Placental pericyte (primary cell): ENCODE measurements at places on chromosomes 4 and X. TPM values are rescaled to one million over a fixed set of nuclear protein-coding genes. Genes with fewer than 3 reads are reported as not detected.

The MXRA5 gene
- 10.1 and 43.2 TPM in 2 replicates for total RNA-seq

The PDGFC gene
- 44.4 and 151 TPM in 2 replicates for total RNA-seq

The XKRX gene
- 0.22 and 4.2 TPM in 2 replicates for total RNA-seq

The GPR34 gene
- total RNA-seq, result 0.14 TPM in 1 of 2 replicates, not detected in the other

The COX7B2 gene
- total RNA-seq, result not detected in 2 replicates

The SHISA3 gene
- not detected in 2 replicates for total RNA-seq

The GSX2 gene
- total RNA-seq, result not detected in 2 replicates

The SPANXN3 gene
- not detected in 2 replicates for total RNA-seq

The MAGIX gene
- total RNA-seq, result 1.1 and 3.3 TPM in 2 replicates

The ATP8A1 gene
- under 0.01 and 2.4 TPM in 2 replicates for total RNA-seq

The MAOB gene
- under 0.01 TPM in 1 of 2 replicates, not detected in the other for total RNA-seq

The TNIP3 gene
- 0.22 and 1.3 TPM in 2 replicates for total RNA-seq

The RGN gene
- 1.1 TPM in 1 of 2 replicates, not detected in the other for total RNA-seq

The AFF2 gene
- 0.66 and 0.72 TPM in 2 replicates for total RNA-seq

The SPINK2 gene
- not detected in 2 replicates for total RNA-seq

The RAB33A gene
- total RNA-seq, result 0.72 and 3.3 TPM in 2 replicates

The MAGED2 gene
- 160 and 219 TPM in 2 replicates for total RNA-seq
